ENCODE measurements at places on chromosomes 7 and 10.

DNA sequence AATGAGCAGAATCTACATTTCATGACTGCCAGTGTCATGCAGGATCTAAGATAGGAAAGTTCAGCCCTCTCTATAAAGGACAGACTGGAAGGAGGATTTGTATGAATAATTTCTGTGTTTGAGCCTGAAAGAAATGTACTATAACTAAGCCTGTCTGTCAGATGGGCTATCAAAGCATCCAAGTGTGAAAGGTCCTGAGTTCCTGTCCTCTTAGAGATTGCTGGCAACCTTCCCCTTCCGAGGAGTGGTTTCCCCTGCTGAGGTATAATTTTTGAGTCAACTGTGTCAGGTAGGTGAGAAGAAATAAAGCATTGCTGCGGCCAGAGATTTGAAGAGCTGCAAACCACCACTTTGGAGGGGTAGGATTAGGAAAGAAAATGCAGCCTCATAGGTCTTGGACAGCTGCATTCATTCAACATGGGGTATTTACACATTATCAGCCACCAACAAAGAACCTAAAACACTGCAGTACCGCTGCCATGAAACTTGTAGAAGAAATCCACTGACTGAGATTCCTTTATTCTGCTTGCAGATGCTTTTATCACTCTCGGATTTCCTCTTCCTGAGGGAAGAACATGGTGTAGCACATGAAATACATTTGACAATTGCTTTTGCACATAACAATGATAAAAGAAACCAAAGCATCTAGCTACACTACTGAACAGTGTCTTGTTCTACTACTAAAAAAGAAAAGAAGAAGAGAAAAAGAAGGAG, 189.1 kb downstream of the DGKI start:
- DNase-seq: no peak

DNA sequence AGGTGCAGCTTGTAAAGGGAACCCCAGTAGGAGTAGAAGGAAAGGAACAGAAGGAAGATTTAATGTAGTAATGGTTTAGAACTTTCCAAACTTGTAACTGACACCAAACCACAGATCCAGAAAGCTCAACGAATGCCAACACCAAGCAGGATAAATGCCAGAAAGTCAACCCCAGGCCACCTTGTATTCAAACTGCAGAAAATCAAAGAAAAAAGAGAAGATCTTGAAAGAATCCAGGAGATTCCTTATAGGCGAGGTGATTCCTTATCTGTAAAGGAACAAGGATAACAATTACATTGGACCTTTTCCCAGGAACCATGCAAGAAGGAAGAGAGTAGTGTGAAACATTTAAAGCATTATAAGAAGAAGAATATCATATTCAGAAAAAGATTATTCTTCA, 93.6 kb downstream of the NKX6-2 start:
- no peak for DNase-seq

- DNase-seq: no peak
Observed at GRCh38 chr10:129880191-129880870, 83.7 kb downstream of the EBF3 start.

- no peak for DNase-seq
Observed at GRCh38 chr7:1055491-1055955, 11.2 kb downstream of the GPR146 start.

- DNase-seq: no peak
Observed at GRCh38 chr10:809671-810350, 120.3 kb upstream of the DIP2C start.

DNA sequence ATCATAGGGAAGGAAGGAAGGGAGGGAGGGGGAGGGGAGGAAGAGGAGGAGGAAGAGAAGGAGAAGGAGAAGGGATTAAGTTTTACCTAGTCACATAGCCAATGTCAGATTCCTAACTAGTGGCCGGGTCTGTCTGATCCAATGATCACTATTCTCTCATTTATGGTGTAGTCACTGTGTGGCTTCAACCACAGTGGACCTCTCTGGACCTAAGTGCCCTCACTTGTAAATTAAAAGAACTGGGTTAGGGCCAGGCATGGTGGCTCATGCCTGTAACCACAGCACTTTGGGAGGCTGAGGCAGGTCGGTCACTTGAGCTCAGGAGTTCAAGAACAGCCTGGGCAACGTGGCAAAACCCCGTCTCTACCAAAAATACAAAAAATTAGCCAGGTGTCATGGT, 6.6 kb upstream of the SERPINE1 start:
- DNase-seq: no peak

DNA sequence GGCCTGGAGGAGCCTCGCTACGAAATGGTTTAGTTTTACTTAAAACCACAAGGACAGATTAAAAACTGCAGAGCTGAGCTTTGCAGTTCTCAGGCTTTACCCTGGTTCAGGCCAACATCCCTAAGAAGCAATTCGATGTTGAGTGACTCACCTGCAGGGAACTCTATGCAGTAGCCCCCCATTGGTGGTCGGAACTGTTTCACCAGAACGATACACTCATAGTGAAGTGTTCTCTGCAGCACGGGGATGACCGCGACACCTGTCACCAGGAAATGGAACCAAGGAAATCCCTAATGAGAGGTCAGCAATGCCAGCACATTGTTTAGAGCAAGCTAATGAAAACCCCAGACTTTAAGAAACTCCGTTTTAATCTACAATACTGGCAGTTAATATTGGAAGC, 18.0 kb downstream of the NUDT5 start:
- no peak for DNase-seq

DNA sequence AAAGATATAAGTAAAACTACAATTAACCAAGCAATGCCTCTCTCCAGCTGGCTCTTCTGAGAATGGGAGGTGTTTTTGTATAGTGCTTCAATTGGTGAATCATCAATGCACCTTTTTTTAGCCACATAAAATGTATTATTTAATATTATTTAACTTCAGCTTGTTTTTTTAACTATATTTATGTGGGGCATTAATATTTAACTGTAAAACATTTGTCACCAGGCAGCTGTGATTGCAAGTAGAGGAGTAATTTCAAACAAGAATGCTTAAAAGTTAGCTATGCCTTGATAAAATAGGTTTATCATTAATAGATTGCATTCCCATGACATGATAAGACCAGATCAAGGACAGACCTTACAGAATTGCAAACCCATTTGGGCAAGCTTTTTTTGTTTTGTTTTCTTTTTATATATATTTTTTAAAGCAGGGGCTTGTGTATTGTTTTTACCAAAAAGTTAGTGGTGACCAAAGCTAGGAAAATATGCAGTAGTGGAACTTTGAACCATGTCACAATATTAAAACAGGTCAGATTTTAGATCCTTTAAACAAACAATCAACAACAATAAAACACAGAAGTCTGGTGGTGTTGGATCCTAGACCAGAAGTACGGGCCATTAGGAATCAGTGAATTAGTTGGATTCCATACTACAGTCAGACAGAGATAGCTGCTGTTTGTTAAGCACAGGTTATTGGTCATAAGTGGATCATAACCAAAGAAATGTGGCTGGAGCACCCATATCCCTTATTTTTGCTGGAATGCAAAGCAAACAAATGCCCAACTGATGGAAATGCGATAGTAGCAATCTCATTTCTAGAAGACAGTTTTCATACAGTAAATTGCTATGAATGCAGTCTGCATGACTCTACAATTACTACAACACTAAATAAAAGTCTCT, 2.9 kb downstream of the CAV2 start:
- DNase-seq: no peak

GRCh38 chr10:86083664-86084175, 282.9 kb downstream of the GRID1 start:
- DNase-seq: no peak

GRCh38 chr10:129614341-129614740, 147.3 kb downstream of the MGMT start:
- no peak for DNase-seq

GRCh38 chr7:43838201-43838658, 31.1 kb downstream of the MRPS24 start:
- no peak for DNase-seq

- DNase-seq: no peak
Observed at GRCh38 chr10:33327751-33328150, 6.7 kb downstream of the NRP1 start.

- no peak for DNase-seq
Observed at GRCh38 chr10:34918060-34918775, 103.1 kb upstream of the PARD3 start.

DNA sequence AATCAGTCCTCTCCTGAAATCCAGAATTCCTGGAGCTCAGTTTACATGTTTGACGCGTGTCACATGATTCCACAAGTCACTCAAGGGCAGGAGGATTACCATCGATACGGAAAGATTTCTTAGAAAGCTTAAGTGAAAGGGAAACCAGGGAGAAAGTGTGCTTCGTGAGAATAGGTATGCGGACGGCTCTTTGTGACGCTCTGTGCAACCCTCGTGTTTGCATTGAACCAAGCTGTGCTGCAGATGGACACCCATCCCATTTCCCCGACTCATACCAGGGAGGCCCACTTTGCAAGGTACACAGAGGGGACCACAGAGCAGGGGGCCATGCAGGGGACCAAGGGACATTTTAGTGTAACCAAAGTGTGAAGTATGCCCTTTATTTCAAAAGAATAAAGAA, 43.2 kb downstream of the IKZF1 start:
- DNase-seq: no peak

- DNase-seq: no peak
Observed at GRCh38 chr10:19169684-19170083, 121.1 kb downstream of the MALRD1 start.

DNA sequence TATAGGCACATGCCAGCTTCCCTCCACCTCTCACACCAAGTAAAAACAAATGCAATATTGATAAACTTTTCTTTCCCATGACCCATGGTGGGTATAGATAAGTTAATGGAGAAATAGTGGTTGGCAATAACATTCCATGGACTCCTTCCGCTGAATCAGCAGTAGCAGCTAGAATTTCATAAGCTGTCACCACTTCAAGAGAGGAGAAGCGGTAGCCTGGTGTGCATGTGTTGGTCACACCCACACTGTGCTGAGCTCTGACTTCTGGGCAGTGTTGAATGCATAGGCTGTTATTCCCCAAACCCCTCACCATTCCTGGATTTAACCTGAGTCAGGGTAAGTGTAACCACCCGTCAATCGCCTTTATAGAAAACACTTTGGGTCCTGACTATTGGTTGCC, 32.5 kb upstream of the BMPER start:
- DNase-seq: no peak

DNA sequence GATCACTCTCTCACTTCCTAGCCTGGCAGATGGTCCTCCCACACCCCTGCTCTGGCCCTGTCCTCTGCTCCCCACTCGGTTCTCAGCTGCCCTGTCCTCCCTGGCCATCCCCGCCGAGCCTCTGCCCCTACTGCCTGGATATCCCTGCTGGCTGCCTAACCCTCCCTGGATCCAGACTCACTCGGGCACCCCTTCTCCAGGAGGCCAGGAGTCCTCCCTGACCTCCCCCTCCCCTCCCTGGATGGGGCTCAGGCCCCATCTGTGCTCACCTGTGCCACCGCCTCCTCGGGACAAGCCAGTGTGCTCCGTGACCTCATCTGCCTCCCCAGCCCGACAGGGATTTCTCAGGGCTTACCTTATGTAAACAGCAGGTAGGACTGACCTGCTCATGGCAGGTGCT, 406.1 kb downstream of the TCERG1L start:
- no peak for DNase-seq

GRCh38 chr10:89414879-89415821, 782 bp downstream of the IFIT5 start:
- no peak for DNase-seq

- DNase-seq: no peak
Observed at GRCh38 chr7:43850348-43851116, 18.8 kb downstream of the MRPS24 start.

GRCh38 chr10:98078774-98079173, 48.4 kb upstream of the CRTAC1 start:
- DNase-seq: no peak

DNA sequence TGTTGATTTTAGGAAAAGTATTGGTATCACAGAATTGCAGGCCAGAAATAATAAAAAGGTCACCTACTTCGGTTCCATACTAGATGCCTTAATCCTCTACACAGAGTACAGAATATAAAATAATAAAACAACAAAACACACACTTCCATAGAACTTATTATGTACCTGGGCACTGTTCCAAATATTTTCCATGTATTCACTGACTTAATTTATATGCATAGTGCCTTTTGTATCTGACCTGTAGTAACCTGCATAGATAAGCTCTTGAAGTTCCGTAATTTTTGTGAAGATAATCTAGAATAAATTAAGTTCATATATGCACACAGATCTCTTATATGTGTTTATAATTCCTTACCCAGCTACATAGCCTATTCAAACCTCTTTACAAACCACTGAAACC, 78.3 kb downstream of the RAPGEF5 start:
- no peak for DNase-seq

- no peak for DNase-seq
Observed at GRCh38 chr10:97320480-97321031, 1.5 kb downstream of the FRAT1 start.

- DNase-seq: no peak
Observed at GRCh38 chr7:129574487-129574886, 37.0 kb upstream of the NRF1 start.

DNA sequence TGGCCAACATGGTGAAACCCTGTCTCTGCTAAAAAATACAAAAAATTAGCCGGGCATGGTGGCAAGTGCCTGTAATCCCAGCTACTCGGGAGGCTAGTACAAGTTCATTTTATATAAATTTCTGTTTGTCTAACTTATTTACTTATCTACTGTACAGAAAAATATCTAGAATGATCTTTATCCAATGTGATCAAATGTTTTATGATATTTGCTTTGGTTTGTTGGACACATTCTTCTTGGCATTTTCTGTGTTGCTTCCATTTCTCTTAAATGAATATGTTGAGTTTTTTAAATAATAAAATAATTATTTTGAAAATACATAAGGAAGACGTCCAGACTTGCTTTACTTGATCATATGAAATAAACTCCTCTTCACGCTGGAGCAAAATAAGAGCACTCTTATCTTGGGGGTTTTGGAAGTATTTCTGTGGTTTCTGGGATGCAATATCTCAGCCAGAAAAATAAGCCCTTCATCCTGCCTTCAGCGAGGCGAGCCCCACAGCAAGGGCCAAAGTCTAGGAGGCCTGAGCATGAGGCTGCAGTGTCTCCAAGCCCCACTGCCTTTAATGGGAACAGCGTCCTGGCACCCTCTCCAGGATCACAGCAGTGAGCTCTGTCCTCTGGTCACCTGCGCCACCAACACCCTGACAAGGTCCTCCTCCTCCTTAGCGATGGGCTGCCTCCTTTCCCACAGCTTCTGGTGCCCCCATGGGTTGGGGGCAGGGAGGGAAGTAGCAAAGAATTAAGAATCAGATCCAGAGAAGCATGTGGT, 480.2 kb downstream of the KCNMA1 start:
- DNase-seq: no peak
